ENCODE measurements at places on chromosomes 1 and 21.

DNA sequence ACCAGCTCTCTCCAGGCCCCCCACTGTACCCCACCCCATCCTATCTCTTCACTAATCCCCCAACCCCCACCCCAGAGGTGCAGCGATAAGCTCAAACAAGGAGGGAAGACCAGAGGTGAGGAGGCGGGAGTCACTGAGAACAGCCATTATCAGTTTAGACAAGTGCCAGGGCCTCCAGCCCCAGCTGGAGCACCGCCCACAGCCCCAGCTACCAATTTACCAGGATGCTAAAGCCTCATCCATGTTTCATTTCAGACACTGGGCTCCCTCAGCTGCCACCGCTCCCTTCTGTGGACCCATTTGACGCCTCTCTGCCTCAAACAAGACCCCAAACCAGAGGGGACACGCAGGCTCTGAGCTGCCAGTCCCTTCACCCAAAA is 80.6 kb downstream of the DISP3 start:
- DNase-seq: no peak

DNA sequence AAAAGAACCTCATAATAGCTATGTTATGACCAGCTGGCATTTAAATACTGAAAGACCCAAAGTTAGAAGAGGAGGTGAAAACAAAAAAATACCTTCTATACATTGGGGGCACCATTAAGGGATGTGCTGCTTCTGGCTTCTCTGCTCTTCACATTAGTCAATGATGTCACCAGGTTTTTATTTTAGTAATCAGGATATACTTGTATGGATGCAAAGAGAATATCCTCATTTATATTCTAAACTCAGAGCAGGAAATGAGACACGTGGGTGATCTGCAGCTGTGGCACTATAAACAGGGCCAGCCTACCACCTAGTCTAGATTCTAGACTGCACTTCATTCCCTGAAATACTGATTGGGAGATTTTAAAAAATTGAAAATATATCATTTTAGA is 51.2 kb downstream of the WLS start:
- DNase-seq: no peak

GRCh38 chr1:24919791-24920532 is 10.1 kb downstream of the RUNX3 start:
- no peak for DNase-seq

DNA sequence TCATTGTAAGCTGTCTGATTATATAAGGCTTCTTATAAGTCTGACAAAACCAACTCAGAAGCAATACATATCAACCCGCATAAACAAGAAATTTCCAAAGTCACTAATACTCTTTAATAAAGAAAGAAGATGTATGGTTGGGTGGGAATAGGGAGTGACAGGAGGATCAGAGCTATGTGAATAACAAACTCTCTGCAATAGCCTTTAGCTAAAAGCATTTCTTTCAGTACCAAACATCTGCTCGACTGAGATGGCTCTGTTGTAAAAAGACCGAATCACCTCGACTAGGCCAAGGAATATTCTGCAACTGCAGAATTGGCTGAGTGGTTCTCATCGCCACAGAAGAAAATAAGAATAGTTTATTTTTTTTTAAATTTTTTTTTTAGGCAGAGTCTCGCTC is 39.3 kb upstream of the MUTYH start:
- no peak for DNase-seq

GRCh38 chr1:86197206-86197855 is 40.8 kb upstream of the COL24A1 start:
- no peak for DNase-seq
